ENCODE measurements at places on chromosomes 1 and 21.

DNA sequence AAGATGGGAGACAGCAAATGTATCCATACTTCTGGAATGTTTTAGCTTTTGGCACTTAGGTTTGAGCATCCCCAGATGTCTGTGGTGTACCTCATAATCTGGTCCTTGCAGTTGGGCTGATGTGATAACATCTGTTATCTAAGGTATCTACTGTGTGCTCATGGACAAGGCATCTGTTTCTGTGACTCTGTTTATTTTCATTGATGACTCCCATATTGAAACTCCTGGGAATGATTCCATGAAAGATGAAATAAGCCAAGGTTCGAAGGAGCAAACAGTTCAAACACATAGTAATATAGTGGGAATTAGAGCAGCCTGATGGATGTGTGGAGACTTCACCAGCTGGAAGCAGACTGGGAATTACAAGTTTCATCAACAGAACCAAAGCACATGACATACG, 20.7 kb upstream of the TRIM45 start:
- DNase-seq = no peak

GRCh38 chr1:214146523-214146922, 134.4 kb upstream of the SMYD2 start:
- DNase-seq = no peak

DNA sequence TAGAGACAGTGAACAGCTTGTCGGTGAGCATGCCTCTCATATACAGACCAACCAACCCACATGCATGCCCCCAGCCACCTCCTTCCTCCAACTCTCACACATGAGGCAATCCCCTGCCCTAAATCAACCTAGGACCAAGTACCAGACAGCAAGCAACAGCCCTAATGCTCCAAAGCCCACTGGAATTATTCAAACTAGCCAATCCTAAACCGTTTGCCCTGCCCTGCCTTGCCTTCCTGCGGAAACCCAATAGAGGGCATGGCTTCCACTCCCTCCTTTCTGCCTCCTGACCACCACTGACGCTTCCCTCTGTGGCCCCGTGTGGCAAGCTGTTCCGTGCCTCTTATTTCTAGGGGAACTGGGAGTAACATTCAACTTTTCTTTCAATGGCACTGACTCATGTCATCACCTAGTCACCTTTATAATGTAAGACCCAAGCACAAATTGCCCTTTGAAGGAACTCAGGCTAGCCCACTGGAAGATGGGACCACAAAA, 129.3 kb upstream of the GJB5 start:
- DNase-seq = no peak

DNA sequence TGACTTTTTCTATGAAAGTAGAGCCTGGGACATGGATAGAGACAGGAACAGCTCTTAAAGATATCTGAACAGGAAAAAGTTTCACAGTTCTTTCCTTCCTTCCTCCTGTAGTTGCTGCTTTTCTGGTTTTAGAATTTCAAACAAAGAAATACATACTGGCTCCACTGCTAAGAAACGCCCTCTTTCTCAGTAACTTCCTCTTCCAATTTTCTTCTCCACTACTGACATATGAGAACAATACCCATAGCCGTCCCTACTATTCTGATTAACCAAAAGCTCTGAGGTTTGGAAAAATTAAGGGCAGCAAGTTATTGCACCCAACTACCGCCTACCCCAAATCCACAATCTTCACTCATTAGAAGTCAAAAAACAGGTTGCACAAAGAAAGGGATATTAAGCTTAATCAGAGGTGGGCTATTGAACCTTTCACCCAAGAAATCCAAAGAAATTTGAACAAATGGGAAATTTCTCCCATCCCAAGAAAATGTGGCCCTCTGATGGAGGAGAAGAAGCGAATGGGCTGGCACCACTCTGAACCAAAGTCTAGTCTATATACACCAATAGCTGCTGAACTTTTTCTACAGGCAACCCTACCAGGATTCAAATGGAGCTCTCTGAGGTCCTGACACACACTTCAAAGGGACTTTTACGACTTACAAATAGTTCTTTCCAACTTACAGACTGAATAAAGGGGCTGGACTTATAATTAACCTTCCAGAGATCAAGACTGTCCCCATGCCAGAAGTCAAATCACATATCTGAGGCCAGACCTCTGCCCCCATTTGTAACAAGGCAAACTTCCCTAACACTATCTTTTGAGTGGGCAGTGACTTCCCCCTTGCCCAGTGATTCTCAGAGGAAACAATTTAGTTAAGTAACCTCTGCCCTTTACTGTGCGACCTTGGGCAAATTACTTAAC, 1.7 kb downstream of the WASF2 start:
- DNase-seq = no peak

DNA sequence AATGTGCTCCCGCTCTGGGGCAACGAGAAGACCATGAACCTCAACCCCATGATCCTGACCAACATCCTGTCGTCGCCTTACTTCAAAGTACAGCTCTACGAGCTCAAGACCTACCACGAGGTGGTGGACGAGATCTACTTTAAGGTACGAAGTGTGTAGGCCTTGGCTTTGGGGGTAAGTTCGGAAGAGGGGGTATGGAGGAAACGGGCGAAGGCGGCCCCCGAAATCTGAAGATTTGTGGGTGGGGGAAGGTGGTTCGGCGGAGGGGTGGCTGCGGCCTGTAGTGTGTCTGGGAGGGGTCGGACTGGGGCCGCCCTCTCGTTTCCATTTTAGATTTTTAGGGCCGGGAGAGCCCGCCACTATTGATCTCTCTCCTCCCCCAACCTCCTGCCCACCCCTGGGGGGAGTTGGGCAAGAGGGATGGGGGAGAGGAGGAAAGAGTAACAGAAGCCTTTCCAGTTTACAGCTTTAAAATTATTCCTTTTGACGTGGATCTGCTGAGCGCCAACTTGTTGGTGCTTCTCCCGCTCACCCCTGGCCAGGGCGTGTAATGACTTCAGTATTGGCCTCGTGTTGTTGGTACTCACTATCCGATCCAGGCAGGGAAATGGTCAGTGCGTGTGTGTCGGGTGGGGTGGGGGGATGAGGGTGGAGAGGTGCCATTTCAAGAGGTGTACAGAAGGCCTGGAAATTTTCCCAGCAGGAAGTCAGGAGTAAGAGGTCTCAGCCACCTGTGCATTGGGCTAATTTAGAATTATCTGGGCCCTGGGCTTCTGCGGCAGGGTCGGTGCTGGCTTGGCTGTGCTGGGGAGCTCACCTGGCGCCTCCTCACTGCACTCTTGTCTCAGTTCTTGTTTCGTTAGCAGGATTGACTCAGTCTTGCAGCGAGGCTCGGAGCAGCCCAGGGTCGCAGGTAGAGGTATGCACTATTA, 880 bp downstream of the PRPF38B start:
- DNase-seq = no peak

DNA sequence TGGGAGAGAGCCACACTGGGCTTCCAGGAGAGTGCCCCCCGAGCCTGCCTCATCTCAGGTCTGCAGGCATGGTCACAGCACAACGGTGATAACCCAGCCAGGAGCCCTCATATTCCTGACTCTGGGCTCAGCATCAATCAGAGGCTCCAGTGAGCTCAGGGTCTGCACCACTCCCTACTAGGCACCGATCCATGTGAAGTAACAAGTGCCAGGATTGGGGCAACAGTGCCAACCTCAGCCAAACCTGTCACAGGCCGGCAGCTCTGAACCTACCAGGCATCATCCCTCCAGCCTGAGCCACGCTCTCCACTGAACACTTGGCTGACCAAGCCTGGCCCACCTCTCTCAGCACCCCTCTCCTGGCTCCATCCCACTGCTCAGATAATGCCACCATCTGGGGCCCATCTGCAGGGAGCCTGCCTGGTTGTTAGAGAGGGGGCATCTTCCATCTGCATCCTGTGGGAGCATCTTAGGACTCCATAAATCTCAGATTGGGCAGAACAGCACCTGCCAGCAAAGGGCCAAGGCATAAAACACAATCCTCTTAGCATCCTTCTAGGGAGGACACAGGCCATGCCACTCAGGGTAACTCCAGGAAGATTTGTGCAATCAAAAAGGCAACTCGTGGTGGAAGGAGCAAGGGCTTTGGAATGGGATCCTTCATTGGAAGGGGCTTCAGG, 213.7 kb upstream of the CSF3R start:
- no peak for DNase-seq

GRCh38 chr1:92087542-92087941, 7.4 kb downstream of the BTBD8 start:
- peak; percentile 87 for DNase-seq

GRCh38 chr1:6218375-6219164, 12.7 kb downstream of the RNF207 start:
- no peak for DNase-seq

GRCh38 chr21:42614396-42614795, 39.0 kb upstream of the PDE9A start:
- no peak for DNase-seq

- no peak for DNase-seq
Measured at GRCh38 chr1:9426291-9426711, 113.0 kb upstream of the SLC25A33 start.

DNA sequence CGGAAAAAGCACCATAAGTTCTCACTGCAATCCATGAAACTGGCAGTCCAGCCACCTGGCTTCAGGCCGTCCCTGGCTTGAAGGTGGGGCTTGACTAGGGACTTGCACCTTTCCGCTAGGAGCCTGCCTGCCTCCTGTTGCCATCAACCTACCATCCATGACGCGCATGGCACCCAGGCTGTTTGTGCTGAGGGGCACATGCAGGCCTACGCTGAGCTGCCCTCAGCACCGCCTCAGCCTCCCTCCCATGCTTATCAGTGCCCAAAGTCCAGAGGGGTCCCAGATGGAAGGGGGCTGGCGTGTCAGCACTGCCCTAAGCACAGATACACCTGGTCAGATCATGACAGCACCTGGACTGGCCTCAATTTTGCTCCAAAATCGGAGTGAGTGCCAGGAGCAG, 190.2 kb upstream of the LYPLAL1 start:
- no peak for DNase-seq

DNA sequence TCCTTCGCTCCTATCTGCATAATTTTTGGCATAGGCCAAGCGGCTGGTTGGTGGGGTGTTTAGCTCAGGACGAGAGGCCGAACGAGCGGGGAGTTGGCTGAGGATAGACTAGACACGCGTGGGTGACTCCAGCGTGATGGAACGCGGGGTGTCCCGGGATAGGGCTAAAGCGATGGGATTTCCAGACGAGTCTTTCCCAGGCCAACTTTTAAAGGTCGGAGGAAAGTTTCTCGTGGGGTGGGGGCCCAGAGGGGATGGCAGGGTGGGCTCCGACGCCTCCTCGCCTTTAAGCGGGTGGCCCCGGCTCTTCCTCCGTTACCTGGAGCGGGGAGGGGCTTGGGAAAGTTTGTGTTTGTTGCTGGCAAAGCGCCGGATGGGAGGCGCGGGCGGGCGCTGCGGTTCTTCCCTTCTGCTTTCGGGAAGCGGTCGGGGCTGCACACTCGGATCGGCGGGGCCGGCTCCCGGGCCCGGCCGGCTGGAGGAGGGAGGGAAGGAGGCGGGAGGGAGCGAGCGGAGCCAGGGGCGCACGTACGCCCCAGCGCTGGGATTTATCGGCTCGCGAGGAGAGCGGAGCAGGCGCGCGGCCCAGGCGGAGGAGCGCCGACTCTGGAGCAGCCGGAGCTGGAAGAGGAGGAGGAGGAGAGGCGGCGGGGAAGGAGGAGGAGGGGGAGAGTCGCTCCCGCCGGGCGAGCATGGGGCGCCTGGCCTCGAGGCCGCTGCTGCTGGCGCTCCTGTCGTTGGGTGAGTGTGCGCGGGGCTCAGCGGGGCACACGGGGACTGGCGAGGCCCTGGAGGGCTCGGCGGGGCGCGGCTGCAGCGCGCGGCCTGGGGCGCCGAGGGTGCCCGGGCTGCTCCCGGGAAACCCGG, at the start of gene PTGFRN:
Gene PTGFRN, plus strand, starts transcription at position 405 of the 867 bp plus-strand sequence. Its CDS starts 288 bp downstream, at position 693.
- DNase-seq = no peak

DNA sequence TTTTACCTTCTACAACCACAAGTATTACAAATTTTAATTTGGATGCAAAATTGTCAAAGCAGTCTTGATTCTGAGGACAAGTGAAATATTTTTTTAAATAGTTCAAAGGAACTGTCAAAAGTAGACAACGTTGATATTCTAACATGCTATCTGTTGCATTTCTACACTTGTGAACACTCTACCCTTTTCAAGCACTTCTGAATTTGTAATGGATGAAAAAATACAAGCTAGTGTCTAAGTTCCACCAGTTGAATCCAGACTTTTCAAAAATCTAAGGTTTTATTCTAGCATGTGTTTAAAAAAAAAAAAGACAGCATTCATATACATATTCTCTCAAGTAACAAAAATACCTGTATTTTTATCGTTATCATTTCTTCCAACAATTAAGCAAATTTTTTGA, 2.1 kb downstream of the ARID4B start:
- DNase-seq = no peak

DNA sequence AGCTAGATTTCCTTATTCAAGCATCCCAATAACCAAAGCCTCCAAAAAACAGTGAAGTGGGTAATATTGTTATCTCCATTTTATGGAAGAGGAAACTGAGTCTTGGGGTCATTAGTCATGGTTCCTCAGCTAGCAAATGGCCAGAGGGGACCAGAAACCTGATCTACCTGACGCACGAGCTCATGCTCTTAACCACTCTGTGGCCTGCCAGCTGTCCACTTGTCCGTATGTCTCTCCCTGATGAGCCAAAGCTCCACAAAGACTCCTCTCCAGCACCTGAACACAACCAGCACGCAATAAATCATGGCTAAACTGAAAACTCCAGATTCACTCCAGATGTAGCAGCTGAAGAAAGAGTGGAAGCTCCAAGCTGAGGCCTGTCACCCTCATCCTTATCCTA, 5.8 kb downstream of the CAPN8 start:
- no peak for DNase-seq

DNA sequence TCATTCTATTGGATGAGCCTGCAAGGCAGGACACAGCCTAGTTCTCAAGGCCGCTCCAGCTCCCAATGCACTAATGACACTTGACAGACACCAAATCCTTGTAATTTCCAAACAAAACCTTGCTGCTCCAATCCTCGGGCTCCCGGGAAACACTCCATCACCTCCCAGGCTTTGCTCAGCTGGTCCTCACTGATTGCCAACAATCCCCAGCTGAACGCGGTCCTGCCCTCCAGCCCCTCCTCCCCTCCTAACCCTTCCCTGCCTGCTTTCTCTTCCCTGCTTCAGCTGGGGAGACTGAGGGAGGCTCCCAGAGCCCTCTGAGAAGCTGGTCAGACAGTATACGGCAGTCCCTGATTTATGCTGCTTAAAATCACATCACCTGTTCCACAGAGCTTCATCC, 114.4 kb upstream of the TNR start:
- no peak for DNase-seq

GRCh38 chr1:226617109-226617508, 68.5 kb downstream of the STUM start:
- no peak for DNase-seq

GRCh38 chr1:109025694-109026093, 16.2 kb downstream of the WDR47 start:
- DNase-seq = no peak

- DNase-seq = no peak
Measured at GRCh38 chr1:119286587-119287181, 81.9 kb upstream of the HAO2 start.

GRCh38 chr1:5949085-5949760, 43.0 kb downstream of the NPHP4 start:
- DNase-seq = no peak

DNA sequence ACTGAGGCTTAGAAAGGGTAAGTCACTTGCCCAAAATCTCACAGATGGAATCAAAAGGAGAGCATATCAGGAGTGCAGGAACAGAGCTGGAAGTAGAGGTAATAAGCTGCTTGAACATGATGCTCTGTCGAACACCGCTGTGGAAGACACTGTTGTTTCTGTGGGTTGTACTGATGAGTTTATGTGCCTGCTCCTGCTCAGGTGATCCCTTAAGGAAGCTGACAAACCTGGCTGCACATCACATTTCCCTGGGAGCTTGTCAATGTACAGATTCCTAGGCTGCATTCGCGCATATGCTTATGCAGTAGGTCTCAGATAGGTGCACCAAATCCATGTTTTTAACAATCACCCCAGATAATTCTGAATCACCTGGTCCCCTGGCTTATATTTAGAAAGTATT, 79.7 kb downstream of the ZNF326 start:
- DNase-seq = no peak
